ENCODE measurements at places on chromosomes 11 and 22.

- DNase-seq, result no peak
These were observed 450.1 kb upstream of the LUZP2 start for GRCh38 chr11:24046731-24047130.

DNA sequence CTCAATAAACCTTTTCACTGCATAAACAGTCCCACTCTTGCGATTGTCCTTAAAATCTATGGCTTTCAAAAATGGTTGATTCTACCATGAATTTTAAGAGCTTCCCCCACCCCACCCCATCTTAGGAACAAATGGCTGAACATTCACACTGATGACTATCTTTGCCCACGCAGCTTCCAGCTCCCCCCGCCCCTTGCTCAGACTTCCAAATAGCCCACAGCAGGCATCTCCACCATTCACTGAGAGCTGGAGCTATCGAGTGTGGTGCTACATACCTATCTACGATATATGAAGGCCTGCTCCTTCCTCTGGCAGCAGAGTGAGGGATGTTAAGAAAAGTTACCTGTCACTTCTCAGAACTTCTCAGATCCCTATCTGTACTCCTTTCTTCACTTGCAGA is 26.7 kb downstream of the EIF3F start:
- no peak for DNase-seq

- DNase-seq, result no peak
These were observed 8.1 kb downstream of the SHANK2 start for GRCh38 chr11:71244116-71244810.

GRCh38 chr11:102553835-102554282 is 23.3 kb upstream of the MMP7 start:
- DNase-seq, result no peak

- DNase-seq, result no peak
These were observed 25.9 kb downstream of the IGSF9B start for GRCh38 chr11:133930767-133931448.

GRCh38 chr11:11250470-11250869 is 102.6 kb downstream of the CSNK2A3 start:
- no peak for DNase-seq

GRCh38 chr11:121344824-121345223 is 52.3 kb downstream of the SC5D start:
- no peak for DNase-seq

DNA sequence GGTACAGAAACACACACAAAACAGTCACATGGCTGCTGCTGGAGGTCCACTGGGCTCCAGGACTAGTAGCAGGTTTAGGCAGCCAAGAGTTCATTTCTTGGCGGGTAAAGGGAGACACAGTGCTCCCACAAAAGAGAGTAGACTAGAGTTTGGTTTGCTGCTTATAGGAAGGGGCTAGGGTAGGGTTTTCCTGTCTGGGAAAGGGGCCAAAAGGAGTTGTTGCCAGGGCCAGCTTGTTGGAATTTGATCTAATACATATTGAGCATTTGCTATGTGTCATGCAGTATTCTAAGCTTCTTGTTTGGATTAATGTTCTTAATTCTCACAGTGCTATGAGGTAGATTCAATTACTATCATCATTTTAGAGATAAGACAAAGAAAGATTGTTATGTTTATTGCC is 195.1 kb upstream of the PLET1 start:
- DNase-seq, result no peak

- DNase-seq, result no peak
These were observed 20.9 kb upstream of the P4HA3 start for GRCh38 chr11:74332291-74332690.

DNA sequence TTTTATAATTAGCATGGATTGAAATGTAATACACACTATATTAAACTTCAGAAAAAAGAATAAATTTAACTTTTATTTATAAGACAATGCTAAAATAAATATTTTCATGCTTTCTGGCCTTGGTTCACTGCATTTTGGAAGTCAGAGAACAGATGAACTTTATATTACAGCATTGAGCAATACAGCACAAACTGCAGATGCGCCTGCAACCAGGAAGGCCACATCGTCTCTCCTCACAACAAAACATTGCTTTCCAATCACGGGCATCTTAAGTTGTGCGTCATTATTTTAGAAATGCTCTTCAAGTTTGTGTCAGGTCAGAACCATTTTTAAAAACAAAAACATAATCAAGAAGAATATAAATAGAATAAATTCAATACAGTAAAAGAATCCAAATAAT is 89.3 kb upstream of the CEP126 start:
- no peak for DNase-seq

GRCh38 chr11:7511401-7511800 is 2.4 kb upstream of the PPFIBP2 start:
- no peak for DNase-seq

DNA sequence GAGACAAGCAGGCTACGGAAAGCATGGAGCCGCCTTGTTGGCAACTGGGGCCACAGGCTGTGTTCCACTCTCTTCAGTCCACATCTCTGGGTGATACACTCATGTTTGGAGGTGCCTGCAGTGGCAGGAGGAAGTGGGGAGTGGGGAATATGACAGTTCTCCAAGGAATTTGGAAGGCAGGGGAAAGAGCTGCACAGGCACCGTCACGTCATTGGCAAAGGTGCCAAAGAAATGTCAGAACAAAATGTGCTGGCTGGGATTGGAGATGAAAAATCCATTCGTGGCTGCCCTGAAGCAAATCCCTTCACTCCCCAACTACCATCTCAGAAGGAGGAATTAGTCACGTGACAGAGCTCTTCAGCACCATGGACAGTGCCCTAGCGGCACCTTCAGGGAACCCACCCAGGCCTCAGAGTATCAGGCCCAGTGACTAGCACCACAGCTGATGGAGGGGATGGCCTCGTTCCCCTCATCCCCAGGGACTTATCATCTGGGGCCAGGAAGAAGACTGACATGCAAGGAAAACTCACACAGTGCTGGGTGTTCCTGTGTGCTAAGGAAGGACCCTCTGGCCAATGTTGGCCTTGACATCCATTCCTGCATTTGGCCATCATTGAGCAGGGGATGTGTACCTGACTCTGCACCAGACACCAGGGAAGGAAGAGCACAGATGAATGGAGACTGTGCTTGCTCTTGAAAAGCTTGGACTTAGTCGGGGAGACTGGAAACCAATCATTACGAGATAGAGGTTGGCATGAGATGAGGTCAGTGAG is 48.5 kb upstream of the PRDM11 start:
- peak; percentile 23 for DNase-seq

DNA sequence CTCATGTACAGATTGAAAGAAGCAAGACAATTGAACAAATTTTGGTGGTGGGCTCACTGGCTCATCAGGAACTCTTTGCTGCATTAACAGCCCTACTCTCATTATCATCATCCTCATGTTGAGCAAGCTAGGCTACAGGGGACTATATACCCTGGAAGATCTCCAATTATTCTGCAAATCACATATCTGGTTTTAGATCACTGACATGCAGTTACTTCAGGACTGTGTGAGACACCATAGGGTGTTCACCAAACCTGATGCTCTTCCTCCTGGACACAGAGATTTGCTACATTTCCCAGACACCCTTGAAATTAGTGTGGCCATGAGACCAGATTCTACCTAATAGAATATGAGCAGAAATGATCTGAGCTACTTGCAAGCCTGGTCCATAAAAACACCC is 23.0 kb upstream of the ME3 start:
- DNase-seq, result no peak

DNA sequence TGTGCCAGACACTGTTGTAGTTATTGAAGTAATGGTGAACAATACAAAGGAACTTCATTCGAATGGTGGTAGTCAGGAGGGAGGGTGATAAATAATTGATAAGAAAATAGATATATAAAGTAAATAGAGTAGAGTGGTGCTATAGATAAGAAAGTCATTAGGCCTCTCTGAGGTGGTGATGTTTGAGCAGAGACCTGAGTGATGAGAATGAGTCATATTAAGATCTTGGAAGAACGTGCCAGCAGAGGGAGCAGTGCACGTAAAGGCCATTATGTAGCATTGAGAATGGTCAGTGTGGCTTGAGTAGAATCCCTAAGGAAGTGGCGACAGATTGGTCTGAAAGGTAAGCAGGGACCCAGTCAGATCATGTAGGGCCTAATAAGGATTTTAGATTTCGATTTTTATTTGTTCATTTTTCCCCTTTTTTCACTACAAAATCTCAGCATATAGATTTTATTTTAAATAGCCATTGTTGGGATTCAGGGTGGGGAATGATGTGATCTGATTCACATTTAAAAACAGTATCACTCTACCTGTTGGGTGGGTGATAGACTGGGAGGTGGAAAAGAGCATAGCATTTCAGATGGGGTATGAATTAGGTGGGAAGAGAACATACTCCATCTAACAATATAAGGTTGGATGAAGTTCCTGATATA is 44.7 kb downstream of the CCDC90B start:
- DNase-seq, result no peak

GRCh38 chr22:35947794-35948425 is 80.7 kb downstream of the RBFOX2 start:
- DNase-seq, result no peak

- no peak for DNase-seq
These were observed 318.4 kb downstream of the AASDHPPT start for GRCh38 chr11:106395716-106396349.

GRCh38 chr11:61131186-61131585 is 28.9 kb downstream of the CD5 start:
- no peak for DNase-seq

DNA sequence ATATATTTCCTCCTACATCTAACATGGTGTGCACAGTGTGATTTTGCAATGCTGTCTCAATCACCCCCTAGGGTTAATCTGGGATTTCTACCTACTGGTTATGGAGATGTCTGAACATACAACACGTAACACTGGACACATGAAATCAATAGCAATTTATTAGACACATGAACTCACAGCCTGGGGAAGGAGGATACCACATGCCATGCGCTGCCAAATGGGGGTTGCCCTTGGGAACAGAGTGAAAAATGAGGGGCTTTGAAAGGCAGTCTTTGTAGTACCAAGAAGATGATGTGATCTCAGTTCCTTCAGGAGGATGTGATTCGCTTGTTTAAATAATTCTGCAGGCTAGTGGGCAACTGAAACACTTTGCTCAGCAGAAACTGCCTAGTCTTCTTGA is 253.6 kb upstream of the LRRC4C start:
- no peak for DNase-seq

GRCh38 chr22:45248832-45249561 is 8.3 kb upstream of the KIAA0930 start:
- DNase-seq, result no peak

DNA sequence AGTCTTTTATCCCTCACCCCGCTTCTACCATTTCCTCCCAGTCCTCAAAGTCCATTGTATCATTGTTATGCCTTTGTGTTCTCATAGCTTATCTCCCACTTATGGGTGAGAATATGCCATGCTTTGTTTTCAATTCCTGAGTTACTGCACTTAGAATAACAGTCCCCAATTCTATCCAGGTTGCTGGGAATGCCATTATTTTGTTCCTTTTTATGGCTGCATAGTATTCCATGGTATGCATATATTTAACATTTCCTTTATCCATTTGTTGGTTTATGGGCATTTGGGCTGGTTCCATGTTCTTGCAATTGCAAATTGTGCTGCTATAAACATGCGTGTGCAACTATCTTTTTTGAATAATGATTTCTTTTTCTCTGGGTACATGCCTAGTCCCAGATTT is 114.9 kb downstream of the VPREB1 start:
- no peak for DNase-seq

- DNase-seq, result no peak
These were observed 27.0 kb downstream of the SGSM3 start for GRCh38 chr22:40397396-40397795.

DNA sequence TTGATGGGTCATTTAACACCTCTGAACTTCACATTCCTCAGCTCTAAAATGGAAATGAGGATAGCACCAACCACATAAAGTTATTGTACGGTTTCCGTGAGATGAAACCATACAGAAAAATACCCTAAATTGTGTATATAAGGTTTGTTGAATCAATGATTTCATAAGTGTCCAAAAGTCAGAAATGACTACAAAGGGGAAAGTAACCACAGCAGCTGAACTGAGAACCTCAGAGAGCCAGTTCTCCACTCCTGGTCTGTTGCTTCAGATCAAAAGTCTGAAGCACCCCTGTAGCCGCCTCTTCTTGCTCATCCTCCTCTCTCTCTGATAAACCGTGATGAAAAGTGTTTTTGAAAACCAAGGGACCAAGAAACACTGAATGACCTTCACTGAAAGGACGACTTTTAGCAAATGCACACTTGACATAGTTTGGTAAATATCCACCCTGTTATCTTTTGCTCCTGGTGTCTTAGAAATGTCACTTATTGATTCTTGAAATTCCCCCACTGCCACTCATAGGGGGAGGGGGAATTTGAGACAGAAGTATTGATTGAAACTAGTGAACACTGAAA is 194.5 kb downstream of the NAV2 start:
- DNase-seq, result no peak

DNA sequence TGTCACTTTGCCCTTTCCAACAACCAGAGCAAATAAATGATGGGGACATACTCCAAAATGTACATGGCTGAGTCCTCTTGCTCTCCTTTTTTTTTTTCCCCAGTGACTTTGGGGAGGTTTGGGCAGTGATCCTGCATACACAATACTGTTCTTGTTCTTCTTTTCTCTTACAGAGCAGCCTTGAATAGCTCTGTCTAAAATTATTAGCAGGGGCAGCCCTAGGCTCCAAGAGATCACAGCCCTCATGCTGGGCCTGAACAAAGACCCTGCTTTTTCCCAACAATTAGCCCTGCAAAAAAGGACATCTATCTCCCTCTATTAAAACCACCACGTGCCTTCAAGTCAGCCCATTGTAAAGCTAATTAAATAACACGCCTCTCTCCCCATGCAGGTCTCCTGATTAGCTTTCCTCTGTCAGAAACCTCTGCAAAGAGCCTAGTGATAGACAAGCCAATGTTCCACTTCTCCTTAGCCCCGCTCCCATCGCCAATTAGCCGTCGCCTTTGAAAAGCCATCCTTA is 54.7 kb downstream of the ETS1 start:
- DNase-seq, result no peak

DNA sequence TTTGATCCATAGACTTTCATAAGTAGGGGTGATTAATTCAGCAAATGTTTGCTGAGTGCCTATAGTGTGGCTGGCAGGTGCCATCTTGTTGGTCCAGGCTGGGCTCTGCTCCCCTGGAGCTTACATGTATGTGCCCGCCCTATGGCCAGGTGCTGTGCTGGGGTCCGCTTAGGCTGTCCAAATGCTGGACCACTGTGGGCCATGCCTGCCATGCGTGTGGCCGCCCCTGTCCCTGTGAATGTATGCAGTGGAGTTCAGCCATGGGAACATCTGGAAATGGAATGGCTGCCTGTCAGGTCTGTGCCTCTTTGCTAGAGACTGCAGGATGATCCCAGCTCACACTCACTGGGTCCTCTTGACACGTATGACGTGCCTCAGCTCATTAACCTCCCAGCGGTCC is 594.6 kb downstream of the TBC1D22A start:
- DNase-seq, result no peak

- DNase-seq, result no peak
These were observed 262.1 kb downstream of the DDX10 start for GRCh38 chr11:108926841-108927577.

DNA sequence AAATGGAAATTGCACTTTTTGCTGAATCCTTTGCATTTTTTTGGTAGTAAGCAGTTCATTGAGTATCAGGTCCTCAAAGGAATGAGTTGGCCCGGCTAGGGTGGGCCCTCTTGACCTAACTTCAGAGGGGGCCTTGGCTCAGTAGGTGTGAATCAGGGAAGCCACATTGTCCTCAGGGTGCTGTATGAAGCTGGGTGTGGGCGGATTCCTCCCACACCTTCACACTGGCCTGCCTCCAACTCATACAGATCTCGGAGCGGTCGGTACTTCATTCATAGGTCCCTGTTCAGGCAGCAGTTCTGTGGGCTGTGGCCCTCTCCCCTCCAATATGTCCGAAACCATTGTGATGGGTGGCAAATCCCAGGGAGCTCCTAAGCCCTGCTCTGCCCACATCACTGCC is 47.4 kb upstream of the OR4B1 start:
- DNase-seq, result no peak

GRCh38 chr11:123344790-123345357 is 85.2 kb upstream of the GRAMD1B start:
- DNase-seq, result no peak

All from stimulated activated CD4-positive, alpha-beta T cell treated with anti-CD3 and anti-CD28 coated beads, Interleukin-12 subunit alpha, Interleukin-12 subunit beta, amount 100 ng/mL, for 4 hours (primary cell).